Trophoblast cell (in vitro differentiated cells and primary cell): ENCODE measurements at places on chromosomes 1 and 21.

GRCh38 chr1:37776946-37777516 is 12.1 kb upstream of the EPHA10 start:
- no peak for DNase-seq

- DNase-seq = no peak
These were observed 563.2 kb upstream of the ADGRL2 start for GRCh38 chr1:81237473-81238089.

DNA sequence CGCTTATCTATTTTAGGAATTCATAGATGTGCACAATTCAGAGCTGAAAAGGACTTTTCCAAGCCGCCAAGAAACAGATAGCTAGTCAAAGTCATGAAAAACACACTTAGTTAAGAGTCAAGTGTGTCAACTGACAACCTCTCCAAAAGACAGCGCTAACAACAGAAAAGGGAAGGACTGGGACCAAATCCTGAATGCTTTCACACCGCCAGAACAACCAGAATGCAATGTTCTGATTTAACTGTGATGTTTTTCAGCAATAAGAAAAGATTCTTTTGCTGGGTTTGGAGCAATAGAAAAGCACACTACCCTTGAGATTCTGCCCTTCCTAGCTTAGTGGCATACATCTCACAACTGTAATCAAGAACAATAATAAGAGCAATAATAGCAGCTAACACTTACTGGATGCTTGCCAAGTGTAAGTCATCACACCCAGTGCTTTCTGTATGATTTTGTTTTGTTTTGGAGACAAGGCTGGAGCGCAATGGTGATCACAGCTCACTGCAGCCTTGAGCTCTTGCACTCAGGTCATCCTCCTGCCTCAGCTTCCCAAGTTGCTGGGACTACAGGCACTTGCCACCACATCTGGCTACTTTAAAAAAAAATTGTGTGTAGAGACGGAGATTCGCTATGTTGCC is 33.9 kb upstream of the SDC3 start:
- no peak for DNase-seq

GRCh38 chr1:26537951-26538352 is 8.4 kb downstream of the RPS6KA1 start:
- no peak for DNase-seq

- DNase-seq = peak; percentile 39
These were observed at the start of gene AK5 for GRCh38 chr1:77281491-77282186. Gene AK5 (plus strand): TSS chr1:77282019. CDS start chr1:77282314, 295 bp downstream.

DNA sequence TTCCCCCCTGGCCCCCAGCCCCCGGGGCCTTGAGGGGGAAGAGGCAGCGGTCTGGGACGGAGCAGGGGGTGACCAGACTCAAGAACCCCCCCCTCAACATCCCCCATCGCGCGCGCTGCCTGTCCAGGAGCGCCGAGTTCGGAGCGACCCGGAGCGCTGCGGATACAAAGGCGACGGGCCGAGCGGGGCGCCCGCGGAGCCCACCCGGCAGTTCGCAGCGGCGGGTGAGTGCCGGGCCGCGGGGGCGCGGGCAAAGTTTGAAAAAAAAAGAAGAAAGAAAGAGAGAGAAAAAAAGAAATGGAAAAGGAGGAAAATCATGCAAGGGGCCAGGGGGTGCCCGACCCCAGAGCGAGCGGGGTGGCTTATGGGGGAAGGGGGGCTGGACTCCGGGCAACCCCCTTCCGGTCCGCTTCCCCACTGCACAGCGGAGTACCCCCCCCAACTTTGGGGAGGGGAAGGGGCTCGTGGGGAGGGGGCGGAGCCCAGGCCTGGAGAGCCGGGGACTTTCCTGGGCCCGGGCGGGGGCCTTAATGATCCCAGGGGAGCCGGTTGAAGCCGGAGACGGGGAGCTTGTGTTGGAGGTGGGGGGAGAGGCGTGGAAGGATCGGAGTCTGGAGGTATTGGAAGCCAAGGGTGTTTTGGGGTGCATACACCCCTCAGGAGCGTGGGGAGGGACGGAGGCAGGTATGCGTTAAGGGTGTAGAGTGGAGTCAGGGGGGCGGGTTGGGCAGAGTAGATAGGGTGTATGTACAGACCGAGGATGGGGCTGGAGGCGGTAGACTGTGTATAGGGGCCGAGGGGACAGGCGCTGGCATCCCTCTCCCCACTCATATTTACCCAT is 502 bp downstream of the VANGL2 start:
- no peak for DNase-seq

DNA sequence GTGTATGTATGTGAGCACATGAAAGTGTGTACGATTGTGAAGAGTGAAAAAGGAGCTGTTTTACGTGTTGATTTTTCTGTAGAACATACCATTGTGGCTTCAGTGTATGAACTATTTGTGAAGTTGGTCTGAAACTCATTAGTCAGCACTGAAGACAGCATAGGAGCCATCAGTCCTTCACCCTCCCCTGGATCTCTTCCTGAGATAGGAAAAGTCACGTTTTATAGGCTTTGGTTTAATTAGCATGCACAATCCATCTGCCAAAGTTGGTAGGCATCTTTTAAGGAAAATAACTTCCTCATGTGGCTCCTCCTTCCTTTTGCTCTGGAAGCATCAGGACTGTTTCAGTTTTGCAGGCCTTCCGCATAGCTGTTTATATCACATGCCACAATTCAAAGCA is 1.4 kb upstream of the RABIF start:
- DNase-seq = no peak

DNA sequence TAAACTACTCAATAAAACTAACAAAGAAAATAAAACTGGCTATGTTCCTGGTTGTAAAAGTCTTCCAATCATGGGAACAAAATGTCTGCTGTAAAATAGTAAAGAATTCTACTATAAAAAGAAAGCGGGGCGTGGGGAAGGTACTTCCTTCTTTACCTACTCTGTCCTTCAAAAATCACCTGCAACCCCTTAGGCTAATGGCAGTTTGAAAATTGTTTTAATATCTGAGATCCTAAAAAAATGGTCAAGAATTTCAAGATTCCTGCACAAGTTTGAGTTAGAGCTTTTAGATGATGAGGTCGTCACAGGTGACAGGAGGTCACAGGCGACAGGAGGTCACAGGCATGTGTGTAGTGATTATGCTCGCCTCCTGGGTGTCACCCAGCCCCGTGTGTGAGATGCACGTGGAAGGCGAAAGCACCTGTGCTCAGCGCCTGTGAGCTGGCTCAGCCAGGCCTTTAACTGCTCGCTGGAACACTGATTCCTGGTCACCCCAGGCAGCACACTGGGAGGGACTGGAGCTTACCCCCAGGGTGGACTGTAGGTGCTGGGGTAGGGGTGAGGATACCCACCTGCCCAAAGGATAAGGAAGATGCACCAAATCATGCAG is 18.6 kb upstream of the TMPRSS2 start:
- peak; percentile 2 for DNase-seq

- no peak for DNase-seq
These were observed 80.7 kb downstream of the KAZN start for GRCh38 chr1:14679027-14679688.

DNA sequence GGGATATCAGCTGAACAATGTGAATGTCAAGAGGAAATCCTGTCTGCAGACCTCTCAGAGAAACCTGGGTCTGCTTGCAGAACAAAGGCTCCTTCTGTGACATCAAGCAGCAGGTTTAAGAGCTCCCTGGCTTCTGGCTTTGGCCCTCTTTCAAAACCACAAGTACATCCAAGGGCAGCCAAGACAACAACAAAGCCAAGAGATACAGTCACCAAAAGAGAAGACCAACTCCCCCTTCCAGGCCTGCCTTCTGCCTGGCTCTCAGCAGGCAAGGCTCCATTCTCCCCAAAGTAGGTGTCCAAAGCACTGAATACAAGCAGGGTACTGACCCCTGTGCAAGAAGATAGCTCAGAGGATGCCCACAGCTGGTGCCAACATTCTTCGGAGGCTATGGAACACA is 11.5 kb downstream of the BCAR3 start:
- no peak for DNase-seq

- DNase-seq = no peak
These were observed 18.5 kb downstream of the DONSON start for GRCh38 chr21:33569991-33570390.

- no peak for DNase-seq
These were observed 4.3 kb upstream of the ANKRD65 start for GRCh38 chr1:1425426-1425752.

DNA sequence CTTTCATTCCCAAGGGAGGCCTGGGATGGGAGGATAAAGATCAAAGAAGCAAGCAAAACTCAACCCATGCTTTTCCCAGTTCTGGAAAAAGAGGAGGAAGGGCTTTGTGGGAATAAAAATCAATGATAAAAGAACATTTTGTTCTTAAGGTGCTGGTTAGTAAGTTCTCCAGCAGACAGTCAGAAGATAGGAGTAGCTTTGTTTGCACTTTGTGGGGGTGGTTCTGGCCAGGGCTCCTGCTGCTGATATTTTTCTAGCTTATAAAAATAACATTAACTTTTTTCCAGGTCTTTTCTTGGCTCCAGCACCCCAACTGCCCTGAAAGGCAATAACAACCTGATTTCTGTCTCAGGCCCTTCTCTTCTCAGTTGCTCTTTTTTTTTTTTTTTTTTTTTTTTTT is 220.0 kb downstream of the FGGY start:
- no peak for DNase-seq

DNA sequence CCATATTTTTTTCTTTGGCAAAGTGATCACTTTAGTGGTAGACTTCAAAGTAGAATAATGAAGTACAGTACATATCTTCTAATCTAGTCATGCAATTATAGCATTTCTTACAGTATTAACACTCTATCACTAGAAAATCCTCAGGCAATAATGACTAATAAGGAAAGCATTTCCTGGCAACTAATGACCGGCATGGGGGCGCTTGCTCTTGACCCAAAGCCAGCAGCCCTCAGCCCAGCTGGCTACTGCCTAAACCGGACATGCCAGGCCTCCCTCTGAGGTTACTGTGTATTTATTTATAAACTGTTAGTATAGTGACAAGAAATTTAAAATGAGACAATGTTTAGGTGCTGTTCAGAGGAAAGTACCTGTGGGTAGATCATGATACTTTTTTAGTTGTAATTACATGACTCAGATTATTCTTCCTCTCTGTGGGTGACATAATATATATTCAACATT is 633.8 kb downstream of the PTPRC start:
- peak; percentile 99 for DNase-seq

GRCh38 chr1:60173006-60173405 is 99.4 kb upstream of the C1orf87 start:
- DNase-seq = no peak

- DNase-seq = no peak
These were observed 2.6 kb downstream of the C1orf21 start for GRCh38 chr1:184389446-184389845.

- DNase-seq = peak; percentile 11
These were observed 37.8 kb downstream of the GPA33 start for GRCh38 chr1:167052389-167052788.

- peak; percentile 61 for DNase-seq
These were observed 30.0 kb upstream of the JUN start for GRCh38 chr1:58813801-58814200.

- no peak for DNase-seq
These were observed 3.4 kb downstream of the BMP8A start for GRCh38 chr1:39494671-39495410.

GRCh38 chr1:167564612-167565270 is 11.2 kb upstream of the CREG1 start:
- DNase-seq = no peak

DNA sequence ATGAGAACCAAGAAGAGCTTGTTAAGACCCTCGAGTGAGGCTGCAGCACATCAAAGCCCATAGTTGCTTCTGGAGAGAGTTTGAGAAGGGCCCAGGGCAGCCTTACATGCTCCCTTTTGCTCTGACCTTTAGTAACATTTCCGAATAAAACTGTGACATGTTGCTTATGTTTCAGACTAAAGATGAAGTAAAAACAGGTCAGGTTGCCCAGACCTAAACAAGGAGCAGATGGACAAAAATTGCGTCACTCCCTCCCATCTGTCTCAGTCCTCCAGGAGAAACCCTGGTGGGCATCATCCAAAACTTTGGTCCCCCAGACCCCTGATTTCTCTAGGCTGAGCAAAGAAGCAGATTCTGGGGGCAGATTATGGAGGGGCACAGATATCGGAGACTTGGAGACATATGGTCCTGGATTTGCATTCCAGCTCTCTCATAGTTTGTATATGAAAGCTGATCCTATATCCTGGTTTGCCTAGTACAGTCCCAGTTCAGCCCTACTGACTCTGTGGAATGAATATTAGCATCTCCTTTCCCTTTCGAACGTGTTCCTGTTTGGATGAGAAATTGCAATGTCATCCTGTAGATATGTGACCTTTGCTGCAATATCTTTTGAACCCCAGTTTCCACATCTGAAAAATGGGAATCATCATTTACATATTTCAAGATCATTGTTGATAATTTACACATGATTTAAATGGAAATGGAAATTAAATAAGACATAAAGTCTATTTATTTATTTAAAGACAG is 304.9 kb upstream of the USP24 start:
- no peak for DNase-seq

DNA sequence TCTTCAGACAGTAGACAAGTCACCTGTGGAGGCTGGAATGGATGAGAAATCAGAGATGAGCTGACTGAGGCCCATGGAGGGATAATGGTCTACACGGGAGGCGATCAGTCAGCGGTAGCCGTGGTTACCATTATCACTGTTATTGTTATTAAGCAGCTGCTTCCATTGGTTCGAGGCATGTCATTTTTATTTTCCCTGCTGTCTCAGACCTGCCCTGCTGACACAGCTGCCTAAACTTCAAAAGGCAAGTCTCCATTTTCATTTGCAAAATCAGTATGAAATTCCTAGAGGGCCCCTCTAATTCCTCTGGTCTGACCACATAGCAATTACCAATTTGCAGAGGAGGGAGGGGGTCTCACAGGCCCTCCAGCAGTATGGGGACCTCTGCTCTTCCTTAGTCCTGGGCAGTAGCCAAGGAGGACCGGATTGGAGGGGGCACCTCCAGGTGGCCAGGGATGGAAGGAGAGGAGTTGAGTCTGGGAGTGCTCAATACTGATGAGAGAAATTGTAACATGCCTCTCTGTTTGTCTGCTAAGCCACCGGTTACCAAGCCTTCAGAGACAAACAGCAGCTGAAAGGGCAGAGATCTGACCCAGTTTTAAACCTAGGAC is 184.2 kb downstream of the TRABD2B start:
- no peak for DNase-seq

- DNase-seq = no peak
These were observed 1.4 kb downstream of the TOMM20 start for GRCh38 chr1:235127203-235127602.

GRCh38 chr1:219938706-219939105 is 10.3 kb upstream of the SLC30A10 start:
- peak; percentile 17 for DNase-seq

DNA sequence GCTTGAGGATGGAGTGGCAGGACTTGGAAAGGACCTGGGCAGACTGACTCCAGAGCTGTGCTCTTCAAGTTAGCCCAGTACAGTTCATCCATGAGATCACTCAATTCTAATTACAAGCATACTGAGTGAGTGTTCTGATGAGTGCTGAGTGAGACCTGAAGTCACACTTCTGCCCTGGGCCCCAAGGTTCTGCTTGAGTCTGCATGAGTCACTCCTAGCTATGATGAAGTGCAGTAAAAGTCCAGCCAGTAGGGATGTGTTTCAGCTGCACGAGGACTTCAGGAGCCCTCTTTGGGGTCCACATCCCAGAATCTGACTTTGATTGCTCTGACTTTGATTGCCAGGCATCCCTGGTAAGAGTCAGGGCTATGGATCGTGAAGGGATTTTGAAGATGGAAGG is 35.8 kb downstream of the PLEKHA6 start:
- no peak for DNase-seq

GRCh38 chr1:41919764-41920397 is 1.2 kb upstream of the HIVEP3 start:
- DNase-seq = peak; percentile 76

GRCh38 chr1:83910461-83910860 is 88.5 kb downstream of the TTLL7 start:
- no peak for DNase-seq
